A549 treated with DMSO at 1 μM for 4 hours (cell line): ENCODE measurements at places on chromosomes 1 and 21. TPM values are rescaled to one million over a fixed set of nuclear protein-coding genes. Genes with fewer than 3 reads are reported as not detected.

The PRXL2B gene
- total RNA-seq: 17.9 to 22.7 TPM (median 19.4 TPM) in 5 replicates

The LRRN2 gene
- 15.3 to 20.3 TPM (median 16.6 TPM) in 5 replicates for total RNA-seq

The MTHFR gene
- 4.6 to 5.6 TPM (median 4.8 TPM) in 5 replicates for total RNA-seq

The GPR161 gene
- total RNA-seq: 9.2 to 15.6 TPM (median 12.6 TPM) in 5 replicates

The ZP4 gene
- total RNA-seq: not detected in 5 replicates

The GPR3 gene
- total RNA-seq: 1.7 to 2.4 TPM (median 1.9 TPM) in 5 replicates

The IGSF9 gene
- 0.20 to 0.32 TPM (median 0.29 TPM) in 5 replicates for total RNA-seq

The SERPINC1 gene
- total RNA-seq: 0.07 TPM in 2 of 5 replicates, not detected in the others

The CSF1 gene
- total RNA-seq: 20.2 to 27.9 TPM (median 27.0 TPM) in 5 replicates

The PCAT6 gene
- total RNA-seq: 2.5 to 4.3 TPM (median 3.4 TPM) in 5 replicates

The VASH2 gene
- 3.6 to 4.8 TPM (median 4.5 TPM) in 5 replicates for total RNA-seq

The GSTM3 gene
- total RNA-seq: 21.7 to 33.5 TPM (median 24.4 TPM) in 5 replicates

The FNDC5 gene
- total RNA-seq: 0.38 to 0.75 TPM (median 0.53 TPM) in 5 replicates

The TSNAX gene
- total RNA-seq: 34.8 to 45.6 TPM (median 42.7 TPM) in 5 replicates

The AMY1A gene
- not detected in 5 replicates for total RNA-seq

The C1orf210 gene
- total RNA-seq: not detected in 5 replicates

The CFHR5 gene
- total RNA-seq: not detected in 5 replicates

The UBXN11 gene
- 12.5 to 18.4 TPM (median 15.7 TPM) in 5 replicates for total RNA-seq

The ARHGEF11 gene
- total RNA-seq: 17.4 to 23.5 TPM (median 20.7 TPM) in 5 replicates

The CCDC17 gene
- 0.35 to 0.68 TPM (median 0.49 TPM) in 5 replicates for total RNA-seq

The HTR6 gene
- total RNA-seq: 0.07 to 0.18 TPM (median 0.17 TPM) in 5 replicates

The RGS13 gene
- total RNA-seq: not detected in 5 replicates

The RAP1A gene
- 23.8 to 35.2 TPM (median 28.7 TPM) in 5 replicates for total RNA-seq

The DMBX1 gene
- 0.67 to 1.3 TPM (median 1.1 TPM) in 5 replicates for total RNA-seq

The AGO4 gene
- 2.3 to 6.1 TPM (median 4.9 TPM) in 5 replicates for total RNA-seq

The CELSR2 gene
- 4.6 to 6.2 TPM (median 5.8 TPM) in 5 replicates for total RNA-seq

The PIK3R3 gene
- 0.77 to 1.0 TPM (median 0.89 TPM) in 5 replicates for total RNA-seq

The PAQR6 gene
- 3.2 to 3.9 TPM (median 3.8 TPM) in 5 replicates for total RNA-seq

The SPTA1 gene
- not detected in 5 replicates for total RNA-seq

The GSTM5 gene
- not detected in 5 replicates for total RNA-seq

The RASSF5 gene
- total RNA-seq: 1.2 to 1.6 TPM (median 1.3 TPM) in 5 replicates

The FAF1 gene
- 35.8 to 46.0 TPM (median 42.2 TPM) in 5 replicates for total RNA-seq

The SPATA6 gene
- 0.82 to 2.8 TPM (median 1.6 TPM) in 5 replicates for total RNA-seq

The CDA gene
- 30.3 to 41.5 TPM (median 34.5 TPM) in 5 replicates for total RNA-seq

The FAM110D gene
- 0.03 to 0.07 TPM (median 0.04 TPM) in 3 of 5 replicates, not detected in the others for total RNA-seq

The DLGAP3 gene
- 0.08 to 0.25 TPM (median 0.17 TPM) in 5 replicates for total RNA-seq

The SH2D2A gene
- total RNA-seq: 3.9 to 5.1 TPM (median 4.7 TPM) in 5 replicates

The CCDC28B gene
- total RNA-seq: 1.6 to 2.3 TPM (median 2.0 TPM) in 5 replicates

The PLPP3 gene
- total RNA-seq: 27.6 to 36.1 TPM (median 32.0 TPM) in 5 replicates

The PTGER3 gene
- total RNA-seq: not detected in 5 replicates

The TTLL10 gene
- not detected in 5 replicates for total RNA-seq

The REG4 gene
- total RNA-seq: not detected in 5 replicates

The ESPN gene
- total RNA-seq: 0.37 to 0.79 TPM (median 0.58 TPM) in 4 of 5 replicates, not detected in the other

The EFNA4 gene
- 7.3 to 9.0 TPM (median 8.4 TPM) in 5 replicates for total RNA-seq

The TCHHL1 gene
- total RNA-seq: not detected in 5 replicates

The KRTAP15-1 gene
- not detected in 5 replicates for total RNA-seq

The RIIAD1 gene
- total RNA-seq: not detected in 5 replicates
